Liver (tissue), 10 donors: ENCODE measurements at places on chromosomes 11 and 22.

DNA sequence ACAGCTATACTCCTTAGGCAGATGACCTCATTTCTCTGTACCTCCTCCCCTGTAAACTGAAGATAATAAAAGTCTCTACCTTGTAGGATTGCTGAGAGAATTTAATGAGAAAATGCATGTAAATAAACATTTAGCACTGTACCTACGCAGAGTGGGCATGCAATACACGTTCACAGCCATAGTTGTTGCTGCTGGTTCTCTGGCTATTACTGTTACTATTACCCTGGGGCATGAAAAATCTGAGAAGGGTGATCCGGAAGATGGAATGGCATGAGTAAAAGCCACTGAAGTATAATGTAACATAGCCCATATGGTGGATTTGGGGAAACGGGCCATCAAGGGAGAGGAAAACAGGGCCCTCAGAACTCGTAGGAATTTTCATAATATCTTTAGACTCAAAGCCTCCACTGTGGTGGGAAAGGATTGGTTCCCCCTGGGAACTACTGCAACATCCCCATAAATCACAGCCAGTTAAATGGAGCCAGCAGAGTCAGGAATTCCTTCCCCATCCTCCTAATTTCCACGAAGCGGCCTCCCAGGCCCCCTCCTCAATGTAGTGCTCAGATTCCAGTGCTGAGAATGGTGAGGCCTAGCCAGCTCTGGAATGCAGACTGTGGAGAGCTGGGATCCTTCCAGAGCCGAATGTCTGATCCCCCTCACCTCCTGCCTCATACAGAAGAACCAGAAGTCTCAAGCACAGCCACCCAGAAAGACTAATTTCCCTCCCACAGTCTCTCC lies 205.3 kb downstream of the MN1 start:
- no peaks in the 10 kb centered on the region for H3K4me1 ChIP-seq
- DNase-seq = no peak
- H3K36me3 ChIP-seq = no peaks in the 10 kb centered on the region
- H3K27ac ChIP-seq = no peak overlapping the region
- no peak overlapping the region for H3K4me3 ChIP-seq

DNA sequence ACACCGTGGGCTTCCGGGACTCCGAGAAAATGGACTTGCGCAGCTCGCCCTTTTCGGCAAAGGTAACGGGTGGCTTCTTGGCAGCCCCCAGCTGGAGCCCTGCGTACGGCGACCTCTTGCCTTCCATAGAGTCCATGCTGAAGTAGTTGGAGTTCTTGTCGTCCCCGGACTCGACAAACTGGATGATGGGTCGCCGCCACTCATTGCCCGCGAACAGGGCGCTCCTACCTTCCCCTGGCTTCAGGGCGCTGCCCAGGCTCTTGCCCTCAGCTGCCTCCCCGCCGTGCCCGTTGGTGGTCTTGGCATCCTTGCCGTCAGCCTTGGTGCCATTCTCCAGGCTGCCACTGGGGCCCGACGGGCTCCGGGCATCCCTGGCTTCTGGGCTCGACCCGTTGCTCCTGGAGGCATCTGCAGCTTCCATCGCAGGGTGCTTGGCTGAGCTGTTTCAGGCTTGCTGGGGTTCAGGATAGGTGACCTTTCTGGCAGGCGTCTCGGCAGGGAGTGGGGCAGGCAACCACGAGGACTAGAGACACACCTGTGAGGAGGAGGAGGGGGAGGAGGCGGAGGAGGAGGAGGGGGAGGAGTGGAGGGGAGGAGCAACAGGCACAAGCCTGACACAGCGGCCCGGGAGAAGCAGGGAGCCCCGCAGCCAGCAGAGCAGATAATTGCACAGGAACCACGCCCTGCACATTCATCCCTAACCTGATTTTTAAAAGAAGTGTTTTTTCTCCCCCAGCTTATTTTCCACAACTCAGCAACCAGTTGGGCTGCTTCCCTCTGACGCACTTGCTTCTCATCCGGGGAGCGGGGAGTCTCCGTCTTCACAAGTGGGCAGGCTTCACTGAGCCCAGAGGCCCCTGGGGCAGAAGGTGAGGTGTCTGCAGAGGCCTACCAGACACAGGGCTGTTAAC lies at the start of gene TRIM29:
Gene TRIM29, minus strand, starts transcription at position 503 of the 911 bp plus-strand sequence. Its CDS starts 82 bp downstream, at position 421.
- no peaks in the 10 kb centered on the region for H3K27me3 ChIP-seq
- no peak within 1 kb of the TSS for H3K4me3 ChIP-seq
- DNase-seq = peak; percentile 33
- no peak within 1 kb of the TSS for H3K27ac ChIP-seq

DNA sequence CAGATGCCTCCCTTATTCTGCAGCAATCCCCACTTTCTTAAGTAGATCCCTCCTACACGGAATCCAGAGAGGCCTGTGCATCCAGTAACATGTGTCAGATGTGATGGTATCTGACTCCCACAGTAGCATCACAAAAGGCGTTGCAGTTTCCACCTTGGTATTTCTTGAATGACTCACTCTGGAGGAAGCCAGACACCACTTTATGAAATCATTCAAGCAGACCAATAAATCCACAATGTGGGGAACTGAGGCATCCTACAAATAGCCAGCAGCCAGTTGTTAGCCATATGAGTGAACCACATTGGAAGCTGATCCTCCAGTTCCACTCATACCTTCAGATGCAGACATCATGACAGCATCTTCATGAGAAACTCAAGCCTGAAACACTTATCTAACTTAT lies 798.1 kb downstream of the OPCML start:
- H3K4me1 ChIP-seq = no peaks in the 10 kb centered on the region
- no peak overlapping the region for H3K27ac ChIP-seq
- H3K27me3 ChIP-seq = no peaks in the 10 kb centered on the region
- no peaks in the 10 kb centered on the region for H3K36me3 ChIP-seq

- no peak overlapping the region for H3K27ac ChIP-seq
- no peaks in the 10 kb centered on the region for H3K36me3 ChIP-seq
- no peak for DNase-seq
- H3K4me1 ChIP-seq = no peaks in the 10 kb centered on the region
Observed at GRCh38 chr22:49553076-49553475, 274.6 kb downstream of the BRD1 start.

DNA sequence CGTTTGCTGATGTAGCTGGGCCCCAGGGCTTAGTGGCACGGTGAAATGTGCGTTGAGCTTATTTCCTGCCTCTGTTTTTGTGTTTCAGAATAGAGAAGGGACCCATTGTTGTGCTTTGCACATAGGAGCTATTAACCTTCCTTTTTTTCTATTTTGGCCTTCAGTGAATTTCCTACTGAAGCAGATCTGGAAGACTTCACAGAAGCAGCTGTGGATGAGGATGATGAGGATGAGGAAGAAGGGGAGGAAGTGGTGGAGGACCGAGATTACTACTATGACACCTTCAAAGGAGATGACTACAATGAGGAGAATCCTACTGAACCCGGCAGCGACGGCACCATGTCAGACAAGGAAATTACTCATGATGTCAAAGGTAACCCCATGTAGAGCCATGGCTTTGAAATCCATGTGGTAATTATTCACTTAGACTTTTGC lies 37.4 kb upstream of the ST14 start:
- H3K27me3 ChIP-seq = no peaks in the 10 kb centered on the region
- peak overlapping the region; percentile 4 for H3K27ac ChIP-seq
- H3K4me3 ChIP-seq = no peak overlapping the region
- DNase-seq = no peak
- peaks cover 14% of the 10 kb centered on the region for H3K36me3 ChIP-seq
- H3K4me1 ChIP-seq = peaks cover 20% of the 10 kb centered on the region

DNA sequence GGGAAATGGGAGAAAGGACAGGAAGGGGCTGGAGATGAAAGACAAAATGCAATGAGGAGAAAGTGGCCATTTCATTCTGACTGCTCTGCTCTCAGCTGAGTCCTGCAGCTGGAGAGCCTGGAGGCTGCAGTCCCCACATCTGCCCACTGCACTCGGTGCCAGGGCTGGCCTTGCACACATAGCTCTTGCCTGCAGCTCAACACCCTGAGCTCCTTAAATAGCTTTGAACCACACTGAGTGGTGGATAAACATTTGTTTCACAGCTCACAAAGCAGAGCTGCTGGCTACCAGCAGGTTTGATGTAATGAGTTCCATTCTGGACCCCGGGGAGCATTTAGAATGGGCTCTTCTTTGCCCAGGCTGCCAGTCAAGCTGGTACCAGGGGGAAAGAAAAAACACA lies 426.1 kb upstream of the CADM1 start:
- H3K27ac ChIP-seq = no peak overlapping the region
- no peaks in the 10 kb centered on the region for H3K27me3 ChIP-seq
- H3K4me1 ChIP-seq = no peaks in the 10 kb centered on the region

DNA sequence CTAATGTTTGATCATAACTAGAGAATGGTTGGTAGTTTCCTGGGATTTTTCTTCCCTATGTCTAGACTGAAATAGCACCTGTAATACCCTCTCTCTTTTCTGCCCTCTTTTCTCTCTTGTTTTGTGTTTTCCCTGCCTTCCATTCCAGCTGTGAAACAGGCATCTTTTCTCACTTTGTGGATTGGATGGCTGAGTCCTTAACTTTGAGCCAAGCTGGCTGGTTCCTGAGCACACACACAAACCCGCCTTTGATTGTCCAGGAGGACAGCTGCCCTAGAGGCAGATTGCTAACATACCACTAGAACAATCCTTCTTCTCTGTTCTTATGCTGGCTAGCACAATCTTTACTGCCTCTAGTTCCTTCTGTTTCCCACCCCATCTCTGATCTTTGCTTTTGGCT lies 17.7 kb downstream of the CTNND1 start:
- no peak for DNase-seq
- no peaks in the 10 kb centered on the region for H3K27me3 ChIP-seq
- H3K4me1 ChIP-seq = peaks cover 68% of the 10 kb centered on the region
- no peaks in the 10 kb centered on the region for H3K36me3 ChIP-seq

GRCh38 chr22:48855593-48856307 lies 971.9 kb downstream of the BRD1 start:
- no peaks in the 10 kb centered on the region for H3K36me3 ChIP-seq
- H3K27ac ChIP-seq = no peak overlapping the region
- no peaks in the 10 kb centered on the region for H3K4me1 ChIP-seq
- no peak for DNase-seq
- no peaks in the 10 kb centered on the region for H3K27me3 ChIP-seq

DNA sequence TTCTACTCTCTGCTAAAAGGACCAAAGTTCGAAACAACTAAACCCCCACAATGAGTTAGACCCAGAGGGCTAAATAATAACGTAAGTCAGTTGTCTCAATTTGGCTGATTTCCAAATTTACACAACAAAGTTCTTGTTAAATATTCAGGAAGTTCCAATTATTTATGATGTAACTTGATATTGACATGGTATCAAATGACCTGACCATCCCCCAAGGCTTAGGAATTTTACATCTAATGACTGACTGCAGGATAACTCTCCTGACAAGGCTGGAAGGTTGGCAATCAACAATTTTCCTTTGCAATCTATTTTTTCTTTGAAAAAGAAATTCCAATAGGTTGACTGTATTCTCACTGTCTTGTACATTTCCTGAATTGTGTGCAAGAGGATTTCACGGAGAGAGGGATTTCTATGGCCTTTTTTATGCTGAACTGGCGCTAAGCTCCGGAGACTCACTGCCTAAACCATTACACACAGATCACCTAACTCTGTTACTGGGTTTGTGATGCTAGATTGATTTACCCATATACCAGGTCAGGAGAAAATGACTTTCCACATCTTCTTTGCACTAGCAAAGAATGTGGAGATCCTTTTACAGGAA lies 9.6 kb upstream of the CDON start:
- no peaks in the 10 kb centered on the region for H3K4me1 ChIP-seq
- H3K36me3 ChIP-seq = no peaks in the 10 kb centered on the region
- no peak overlapping the region for H3K27ac ChIP-seq
- H3K4me3 ChIP-seq = no peak overlapping the region
- no peak for DNase-seq
- no peaks in the 10 kb centered on the region for H3K27me3 ChIP-seq

DNA sequence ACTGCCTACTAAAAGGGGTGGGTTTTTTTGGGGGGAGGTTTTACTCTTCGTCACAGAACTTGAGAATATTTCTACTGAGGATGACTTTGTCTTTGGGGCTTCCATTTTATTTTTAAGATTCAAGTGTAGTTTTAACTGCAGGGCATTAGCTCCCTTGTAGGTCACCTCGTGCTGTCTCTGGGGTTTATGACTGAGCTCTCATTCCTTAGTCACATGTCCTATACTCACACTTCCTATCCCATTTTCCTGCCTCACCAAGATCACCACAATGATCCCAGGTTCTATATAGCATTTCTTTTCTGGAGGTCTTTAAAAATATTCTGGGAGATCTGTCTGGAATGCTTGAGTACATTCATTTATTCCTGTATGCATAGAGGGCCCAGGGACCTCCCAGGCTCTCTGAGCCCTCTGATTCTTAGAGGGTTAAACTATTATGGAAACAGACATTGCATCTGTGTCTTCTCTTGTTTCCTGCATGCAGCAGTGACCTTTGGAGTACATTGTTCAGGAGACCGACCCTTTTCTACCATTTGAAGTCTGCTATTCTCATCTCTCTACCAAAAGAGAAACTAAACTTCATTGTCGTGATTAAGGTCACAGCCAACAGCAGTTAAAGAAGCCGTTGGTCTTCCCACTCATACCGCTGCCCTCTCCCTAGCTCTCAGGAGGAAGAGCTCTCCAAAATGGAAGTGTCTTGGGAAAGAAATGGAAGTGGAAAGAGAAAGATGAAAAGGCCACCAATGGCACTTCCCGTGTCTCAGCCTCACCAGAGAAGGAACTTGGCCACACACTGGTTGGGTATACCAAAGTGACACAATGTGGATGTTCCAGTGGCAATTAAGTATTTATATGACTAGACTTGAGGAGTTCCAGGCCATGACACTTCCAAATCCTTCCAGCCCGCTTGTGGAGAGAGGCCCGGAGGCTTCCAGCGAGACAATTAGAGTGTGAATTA lies 77.5 kb downstream of the ZBTB16 start:
- DNase-seq = no peak
- no peak overlapping the region for H3K27ac ChIP-seq
- no peak overlapping the region for H3K4me3 ChIP-seq
- H3K27me3 ChIP-seq = no peaks in the 10 kb centered on the region

DNA sequence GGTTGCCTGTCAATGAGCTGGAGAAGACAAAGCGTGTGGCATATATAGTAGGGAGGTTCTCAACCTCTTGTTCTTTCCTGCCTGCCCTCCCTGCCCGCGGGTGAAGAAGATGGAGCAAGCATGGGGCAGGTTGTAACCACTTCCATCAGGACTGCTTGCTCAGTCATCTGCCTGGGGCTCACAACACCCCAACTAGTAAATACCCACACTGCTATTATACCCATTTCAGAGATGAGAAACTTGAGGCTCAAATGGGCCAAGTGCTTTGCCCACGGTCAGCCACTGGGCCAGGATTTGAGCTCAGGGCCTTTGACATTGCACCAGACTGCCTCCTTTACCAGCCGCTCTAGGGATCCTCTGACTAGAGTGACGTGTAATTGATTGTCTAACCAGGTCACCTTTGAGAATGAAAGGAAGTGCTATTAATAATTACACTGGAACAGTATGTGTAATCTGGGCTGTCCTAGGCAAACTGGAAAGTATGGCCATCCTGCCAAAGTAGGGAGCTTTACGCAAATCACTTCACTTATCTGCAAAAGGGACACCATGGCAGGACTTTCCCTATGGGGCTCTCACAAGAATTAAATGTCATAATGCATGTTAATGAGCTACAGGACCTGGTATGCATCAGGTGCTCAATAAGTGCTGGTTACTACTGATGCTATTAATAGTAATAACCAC lies 2.8 kb upstream of the CDC42EP1 start:
- DNase-seq = no peak
- peaks cover 37% of the 10 kb centered on the region for H3K4me1 ChIP-seq
- H3K4me3 ChIP-seq = no peak overlapping the region
- H3K27ac ChIP-seq = peak overlapping the region; percentile 76
- H3K36me3 ChIP-seq = no peaks in the 10 kb centered on the region
- H3K27me3 ChIP-seq = no peaks in the 10 kb centered on the region

GRCh38 chr11:107496011-107496410 lies 38.4 kb upstream of the CWF19L2 start:
- no peak overlapping the region for H3K27ac ChIP-seq
- H3K36me3 ChIP-seq = no peaks in the 10 kb centered on the region
- no peak overlapping the region for H3K4me3 ChIP-seq
- no peaks in the 10 kb centered on the region for H3K4me1 ChIP-seq
- no peaks in the 10 kb centered on the region for H3K27me3 ChIP-seq
